Heart right ventricle (tissue), 16 donors: ENCODE measurements at places on chromosomes 3 and 15. TPM values are rescaled to one million over a fixed set of nuclear protein-coding genes. Genes with fewer than 3 reads are reported as not detected.

DNA sequence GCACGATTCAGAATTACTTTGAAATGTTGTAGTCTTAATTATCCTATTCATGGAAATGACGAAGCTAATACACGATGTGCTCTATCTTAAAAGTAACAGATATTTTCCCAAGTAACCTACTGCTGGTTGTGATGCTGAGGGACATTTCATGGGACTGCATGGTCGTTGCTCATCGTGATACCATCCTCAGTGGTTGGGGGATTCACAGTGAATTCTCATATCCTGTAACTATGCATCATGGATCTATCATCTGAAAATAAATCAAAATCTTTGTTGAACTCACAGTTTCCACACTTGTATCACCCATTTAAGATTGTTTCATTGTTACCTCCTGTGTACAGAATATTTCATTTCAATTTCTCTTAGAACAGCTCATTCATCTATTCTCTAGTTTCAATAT, 84.7 kb downstream of the OPA1 start:
- no peak for DNase-seq

GRCh38 chr3:142275856-142276255, 50.5 kb upstream of the GK5 start:
- DNase-seq: no peak

GRCh38 chr15:101451266-101451799, 38.2 kb downstream of the PCSK6 start:
- peak; percentile 65 for DNase-seq

- peak; percentile 82 for DNase-seq
Measured at GRCh38 chr3:32283304-32283703, 44.8 kb downstream of the CMTM8 start.

DNA sequence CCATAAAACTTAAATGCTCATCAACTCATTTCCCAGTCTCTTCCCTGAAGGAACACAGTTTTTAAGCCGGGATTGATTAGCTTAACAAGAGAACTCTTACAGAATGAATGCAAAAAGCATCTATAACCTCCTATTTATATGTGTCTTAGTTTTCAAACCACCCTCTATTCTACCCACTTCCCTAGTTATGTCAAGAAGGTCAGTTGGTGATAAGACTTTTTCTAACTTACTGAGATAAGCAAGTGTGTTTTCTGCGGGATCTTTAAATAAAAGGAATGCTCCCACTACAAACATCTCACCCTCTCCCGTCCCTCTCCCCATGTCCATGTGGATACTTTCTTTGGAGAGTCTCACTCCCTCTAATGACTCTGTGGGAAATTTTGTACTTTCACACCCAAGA, 218.5 kb downstream of the SV2B start:
- DNase-seq: no peak

- DNase-seq: no peak
Measured at GRCh38 chr3:85193565-85193964, 234.8 kb downstream of the CADM2 start.

Gene GALNT15
- total RNA-seq: 5.2 TPM

Gene COL8A1
- total RNA-seq: 14.4 TPM
